Nephron progenitor cell (in vitro differentiated cells): ENCODE measurements at places on chromosomes 3 and 15.

DNA sequence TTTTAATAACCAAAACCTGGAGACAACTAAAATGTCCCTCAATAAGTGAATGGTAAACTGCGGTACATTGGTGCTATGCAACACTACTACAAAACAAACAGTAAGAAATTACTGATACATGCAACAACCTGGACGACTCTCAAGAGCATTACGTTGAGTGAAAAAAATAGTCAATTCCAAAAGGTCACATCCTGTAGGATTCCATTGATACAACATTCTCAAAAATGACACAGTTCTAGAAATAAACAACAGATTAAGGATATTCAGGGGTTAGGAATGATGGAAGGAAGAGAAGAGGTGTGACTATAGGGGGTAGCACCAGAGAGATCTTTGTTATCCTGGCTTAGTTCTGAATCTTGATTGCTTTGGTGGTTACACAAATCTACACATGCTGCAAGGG, 72.2 kb downstream of the ZNF148 start:
- no peaks in the 10 kb centered on the region for H3K27me3 ChIP-seq
- no peak for DNase-seq
- no peak overlapping the region for H3K27ac ChIP-seq
- H3K36me3 ChIP-seq: peaks cover 62% of the 10 kb centered on the region

DNA sequence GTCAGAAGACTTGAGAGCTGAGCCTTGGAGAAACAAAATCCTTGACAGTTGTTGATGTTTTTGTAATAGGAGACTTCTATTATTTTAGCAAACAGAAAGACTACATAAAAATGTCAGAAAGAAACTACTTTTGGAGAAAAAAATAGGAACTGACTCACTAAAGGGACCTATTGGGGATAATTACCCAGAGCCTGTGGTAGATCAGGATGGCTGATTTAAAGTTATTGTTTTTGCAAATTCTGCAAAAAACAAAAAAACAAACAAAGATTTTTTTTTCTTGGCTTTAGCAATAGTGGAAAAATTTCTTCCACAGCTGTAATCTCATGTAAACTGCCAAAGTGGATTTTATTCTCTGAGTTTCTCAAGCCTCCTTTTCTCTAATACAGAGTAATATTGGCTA, 101.5 kb upstream of the SATB1 start:
- no peak for DNase-seq
- no peak overlapping the region for H3K27ac ChIP-seq
- H3K4me1 ChIP-seq: peaks cover 18% of the 10 kb centered on the region
- H3K4me3 ChIP-seq: no peak overlapping the region
- no peaks in the 10 kb centered on the region for H3K27me3 ChIP-seq

- H3K4me1 ChIP-seq: peaks cover 21% of the 10 kb centered on the region
- no peaks in the 10 kb centered on the region for H3K36me3 ChIP-seq
- DNase-seq: no peak
- no peak overlapping the region for H3K27ac ChIP-seq
- H3K4me3 ChIP-seq: no peak overlapping the region
Measured at GRCh38 chr15:29400701-29401100, 131.1 kb upstream of the NSMCE3 start.

DNA sequence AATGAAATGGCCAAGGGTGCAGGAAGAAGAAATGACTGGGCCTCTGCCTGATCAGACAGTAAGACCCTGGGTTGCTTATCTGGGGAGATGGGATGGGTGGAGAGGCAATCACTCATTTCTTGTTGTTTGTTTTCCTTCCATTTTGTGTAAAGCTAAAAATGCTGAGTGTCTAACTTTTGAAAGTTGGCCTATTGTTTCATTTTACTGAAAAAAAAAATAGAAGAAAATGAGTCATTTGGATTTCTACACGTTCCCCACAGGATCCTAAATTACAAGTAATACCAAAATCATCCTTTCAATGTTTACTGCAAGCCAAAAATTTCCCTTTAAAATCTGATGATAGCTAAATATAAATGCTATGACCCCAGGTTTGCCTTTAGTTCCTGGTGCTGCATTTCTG, 30.6 kb downstream of the PTX3 start:
- H3K36me3 ChIP-seq: no peaks in the 10 kb centered on the region
- H3K27me3 ChIP-seq: peaks cover 14% of the 10 kb centered on the region
- DNase-seq: no peak
- no peaks in the 10 kb centered on the region for H3K4me1 ChIP-seq
- H3K27ac ChIP-seq: no peak overlapping the region

DNA sequence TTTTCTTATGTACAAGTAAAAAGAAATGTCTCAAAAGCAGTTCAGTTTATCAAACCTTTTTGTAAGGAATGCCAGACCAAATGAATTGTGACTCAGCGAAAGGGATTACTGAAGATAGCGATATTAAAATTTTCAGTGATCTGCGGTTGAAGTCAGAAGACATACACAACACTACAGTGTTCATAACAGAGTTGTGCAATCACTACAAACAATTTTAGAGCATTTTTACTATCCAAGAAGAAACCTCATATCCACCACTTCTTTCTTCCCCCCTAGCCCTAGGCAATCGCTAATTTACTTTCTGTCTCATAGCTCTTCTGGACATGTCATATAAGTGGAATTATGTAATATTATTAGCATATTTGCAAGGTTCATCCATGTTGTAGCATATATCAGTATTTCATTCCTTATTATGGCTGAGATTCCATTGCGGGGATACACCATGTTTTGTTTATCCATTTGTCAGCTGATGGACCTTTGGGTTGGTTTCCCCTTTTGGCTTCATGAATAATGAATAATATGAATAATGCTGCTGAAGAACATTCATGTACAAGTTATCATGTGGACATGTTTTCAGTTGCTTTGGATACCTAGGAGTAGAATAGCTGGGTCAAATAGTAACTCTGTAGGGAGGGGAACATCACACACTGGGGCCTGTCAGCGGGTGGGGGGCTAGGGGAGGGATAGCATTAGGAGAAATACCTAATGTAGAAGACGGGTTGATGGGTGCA, 23.6 kb upstream of the ALPK3 start:
- H3K27ac ChIP-seq: no peak overlapping the region
- peaks cover 24% of the 10 kb centered on the region for H3K4me1 ChIP-seq
- H3K4me3 ChIP-seq: no peak overlapping the region
- H3K27me3 ChIP-seq: no peaks in the 10 kb centered on the region

GRCh38 chr3:191345334-191345733, 15.0 kb upstream of the UTS2B start:
- no peaks in the 10 kb centered on the region for H3K27me3 ChIP-seq
- H3K36me3 ChIP-seq: no peaks in the 10 kb centered on the region
- no peak overlapping the region for H3K27ac ChIP-seq
- no peak overlapping the region for H3K4me3 ChIP-seq

DNA sequence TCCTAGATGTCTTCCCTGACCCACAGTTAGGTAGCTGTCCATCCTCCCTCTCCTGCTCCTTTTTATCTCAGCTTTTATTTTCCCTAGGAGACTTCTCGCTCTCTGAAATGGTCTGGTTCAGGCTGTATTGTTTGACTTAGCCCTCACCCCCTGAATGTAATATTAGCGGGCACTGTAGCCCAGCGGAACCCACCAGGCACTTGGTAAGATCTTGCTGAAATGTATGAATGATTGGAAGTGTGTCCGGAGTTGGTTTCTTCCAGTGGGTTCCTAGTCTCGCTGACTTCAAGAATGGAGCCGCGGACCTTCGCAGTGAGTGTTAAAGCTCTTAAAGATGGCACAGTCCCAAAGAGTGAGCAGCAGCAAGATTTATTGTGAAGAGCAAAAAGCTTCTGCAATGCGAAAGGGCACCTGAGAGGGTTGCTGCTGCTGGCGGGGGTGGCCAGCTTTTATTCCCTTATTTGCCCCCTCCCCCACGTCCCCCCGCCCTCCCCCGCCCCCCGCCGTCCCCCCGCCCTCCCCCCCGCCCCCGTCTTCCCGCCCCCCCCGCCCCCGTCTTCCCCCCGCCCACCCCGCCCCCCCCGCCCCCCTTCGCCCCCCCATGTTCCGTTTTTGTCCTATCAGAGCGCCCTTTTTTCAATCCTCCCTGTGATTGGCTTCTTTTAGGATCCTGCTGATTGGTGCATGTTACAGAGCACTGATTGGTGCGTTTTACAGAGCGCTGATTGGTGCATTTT, 694 bp upstream of the EEFSEC start:
- H3K27me3 ChIP-seq: peaks cover 42% of the 10 kb centered on the region
- H3K4me1 ChIP-seq: peaks cover 6% of the 10 kb centered on the region
- H3K27ac ChIP-seq: peak overlapping the region; percentile 6
- peaks cover 23% of the 10 kb centered on the region for H3K36me3 ChIP-seq

GRCh38 chr3:104735691-104736090, 631.0 kb upstream of the ALCAM start:
- no peaks in the 10 kb centered on the region for H3K4me1 ChIP-seq
- no peaks in the 10 kb centered on the region for H3K36me3 ChIP-seq
- DNase-seq: no peak
- no peak overlapping the region for H3K4me3 ChIP-seq

GRCh38 chr15:59002418-59002859, 15.0 kb downstream of the RNF111 start:
- no peaks in the 10 kb centered on the region for H3K27me3 ChIP-seq
- no peak overlapping the region for H3K4me3 ChIP-seq
- peaks cover 55% of the 10 kb centered on the region for H3K36me3 ChIP-seq
- no peak for DNase-seq

DNA sequence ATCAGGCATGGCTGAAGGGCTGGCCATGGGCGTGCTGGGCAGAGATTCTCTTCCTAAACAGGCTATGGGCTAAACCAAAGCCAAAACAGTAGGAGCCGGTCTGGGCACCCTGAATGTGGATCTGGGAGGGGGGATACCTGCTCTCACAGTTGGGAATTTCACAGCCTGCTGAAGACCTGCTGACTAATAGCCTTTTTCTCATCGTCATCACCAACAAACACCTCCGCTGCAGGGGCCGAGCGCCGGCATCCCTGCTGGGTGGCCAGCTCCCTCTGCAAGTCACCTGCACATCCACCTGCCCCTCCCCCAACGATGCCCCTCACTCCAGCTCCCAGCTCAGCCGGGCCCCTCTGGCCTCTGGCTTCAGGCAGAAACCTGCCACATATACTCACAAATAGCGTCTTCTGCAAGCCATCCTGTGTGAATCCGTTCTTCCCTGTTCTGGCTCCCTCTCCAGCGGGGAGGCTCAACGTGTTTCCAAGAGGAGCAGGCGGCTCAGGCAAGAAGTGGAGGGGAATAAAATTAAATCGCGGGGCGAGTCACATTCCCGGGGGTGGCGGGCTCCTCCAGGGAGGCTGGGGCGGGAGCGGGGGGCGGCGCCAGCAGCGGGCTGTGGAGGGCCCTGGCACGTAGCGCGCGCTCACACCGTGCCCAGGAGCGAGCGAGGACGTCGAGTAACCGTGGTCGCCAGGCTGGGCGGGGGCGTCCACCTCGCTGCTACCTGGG, 466 bp downstream of the IQSEC1 start:
- peaks cover 16% of the 10 kb centered on the region for H3K4me1 ChIP-seq
- H3K36me3 ChIP-seq: no peaks in the 10 kb centered on the region
- no peak for DNase-seq
- H3K4me3 ChIP-seq: peak overlapping the region; percentile 75
